T follicular helper cell (primary cell): ENCODE measurements at places on chromosomes 6 and 20.

GRCh38 chr6:166512567-166512966, 73.9 kb downstream of the RAMACL start:
- peak; percentile 18 for DNase-seq

DNA sequence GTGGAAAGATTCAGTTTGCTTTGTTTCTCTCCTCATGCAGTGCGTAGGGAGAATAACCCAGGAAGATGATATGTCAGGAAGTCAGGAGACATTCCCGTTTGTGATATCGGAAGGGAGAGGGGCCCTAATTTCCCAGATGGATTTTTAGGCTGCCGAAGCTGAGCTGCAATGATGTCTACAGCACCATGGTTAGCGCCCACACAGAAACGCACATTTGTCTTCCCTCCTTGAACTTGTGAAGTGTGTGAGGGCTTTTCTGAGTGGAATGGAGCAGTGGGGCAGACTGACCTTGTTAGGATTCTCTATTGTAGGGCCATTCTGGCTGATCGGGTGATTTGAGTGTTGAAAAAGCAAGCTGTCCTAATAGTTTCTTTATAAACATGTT, 191.3 kb upstream of the ARG1 start:
- DNase-seq = no peak

GRCh38 chr20:46350986-46351267, 42.6 kb upstream of the CDH22 start:
- DNase-seq = no peak

DNA sequence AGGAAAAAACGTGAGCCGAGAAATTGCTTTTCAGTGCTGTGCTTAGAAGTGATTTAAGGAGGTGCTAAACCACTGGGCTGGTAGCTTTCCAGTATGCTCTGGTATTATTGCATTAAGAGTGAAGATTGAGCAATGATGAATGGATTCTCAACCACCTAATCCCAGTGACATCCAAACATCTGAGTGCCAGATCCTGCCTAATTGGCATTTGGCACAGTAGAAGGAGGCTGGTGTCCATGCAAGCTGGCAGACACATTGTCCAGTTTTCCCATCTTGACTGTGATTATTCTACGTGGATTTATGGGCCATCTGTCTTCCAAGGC, 398.0 kb upstream of the PLCB4 start:
- DNase-seq = no peak

DNA sequence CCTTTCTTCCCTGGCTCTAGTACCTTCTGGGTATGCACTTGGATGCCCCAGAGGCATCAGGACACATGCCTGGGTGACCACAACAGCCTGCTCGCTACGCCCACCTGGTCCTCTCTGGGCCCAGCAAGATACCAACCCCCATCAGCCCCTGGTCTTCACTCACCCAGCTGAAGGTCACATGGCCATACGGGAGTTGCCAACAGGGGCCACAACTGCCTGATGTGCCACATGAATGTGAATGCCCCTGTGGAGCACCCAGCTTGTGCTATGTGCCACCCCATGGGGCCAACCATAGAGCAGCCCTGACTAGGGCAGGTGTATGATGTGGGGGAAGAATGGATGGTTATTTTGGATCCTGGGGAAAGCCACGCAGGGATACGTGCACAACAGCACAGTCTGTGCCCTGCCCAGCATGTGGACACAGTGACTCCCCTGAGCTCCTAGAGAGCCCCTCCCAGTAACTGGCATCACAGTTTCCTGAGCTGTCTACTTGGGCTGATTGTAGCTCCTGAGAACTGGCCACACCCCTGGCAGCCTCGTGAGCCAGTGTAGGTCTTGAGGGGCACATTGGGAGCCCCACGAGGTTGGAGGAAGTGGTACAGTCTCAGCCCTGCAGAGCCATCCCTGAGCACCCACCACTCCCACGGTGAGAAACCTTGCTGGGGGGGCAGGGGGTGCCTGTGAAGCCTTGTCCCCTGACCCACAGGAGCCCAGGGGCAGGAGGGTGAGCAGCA, 10.5 kb upstream of the PCMTD2 start:
- no peak for DNase-seq

DNA sequence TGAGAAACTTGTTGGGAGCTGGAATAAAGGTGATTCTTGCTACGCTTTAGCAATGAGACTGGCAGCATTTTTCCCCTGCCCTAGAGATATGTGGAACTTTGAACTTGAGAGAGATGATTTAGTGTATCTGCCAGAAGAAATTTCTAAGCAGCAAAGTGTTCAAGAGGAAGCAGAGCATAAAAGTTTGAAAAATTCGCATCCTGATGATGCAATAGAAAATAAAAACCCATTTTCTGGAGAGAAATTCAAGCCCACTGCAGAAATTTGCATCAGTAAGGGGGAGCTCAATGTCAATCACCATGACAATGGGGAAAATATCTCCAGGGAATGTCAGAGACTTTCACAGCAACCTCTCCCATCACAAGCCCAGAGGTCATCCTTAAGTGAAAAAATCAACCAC, 35.3 kb downstream of the MICA start:
- no peak for DNase-seq

DNA sequence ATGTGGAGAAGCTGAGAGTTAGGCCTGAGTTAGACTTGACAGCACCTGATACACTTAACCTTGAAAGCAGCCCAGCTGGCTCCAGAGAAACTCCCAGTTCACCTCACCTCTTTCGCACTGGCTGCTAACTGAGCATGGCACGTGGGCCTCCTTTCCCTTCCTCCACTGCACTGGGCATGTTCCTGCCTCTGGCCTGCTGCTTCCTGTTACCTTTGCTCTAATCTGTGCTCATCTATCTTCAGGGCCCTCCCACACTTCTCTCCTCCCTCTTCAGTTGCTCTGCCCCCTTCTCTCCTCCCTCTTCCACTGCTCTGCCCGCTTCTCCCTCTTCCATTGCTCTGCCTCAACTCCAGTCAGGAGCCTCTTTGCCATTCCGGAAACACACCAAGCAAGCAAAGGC, 13.7 kb upstream of the UBE2V1 start:
- DNase-seq = no peak

GRCh38 chr20:43183536-43184070, 6.1 kb downstream of the PTPRT start:
- no peak for DNase-seq

GRCh38 chr6:109036574-109037294, 57.9 kb downstream of the SESN1 start:
- DNase-seq = no peak
